ENCODE measurements at places on chromosomes 7 and 10.

DNA sequence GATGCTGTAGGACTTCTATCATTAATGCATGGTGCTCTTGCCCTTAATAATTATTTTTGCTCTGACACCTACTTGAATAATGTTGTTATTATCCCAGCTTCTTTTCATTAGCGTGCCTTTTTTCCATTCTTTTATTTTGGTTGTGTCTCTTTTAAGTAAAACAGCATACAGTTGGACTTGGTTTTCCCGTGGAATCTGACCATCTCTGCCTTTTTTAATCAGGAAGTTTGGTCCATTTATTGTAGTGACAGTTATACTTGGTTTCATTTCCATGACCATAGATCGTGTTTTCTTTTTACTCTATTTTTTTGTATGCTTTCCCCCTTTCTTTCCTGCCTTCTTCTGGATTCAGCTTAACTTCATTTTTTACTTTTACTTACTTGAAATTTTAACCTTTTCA is 4.6 kb downstream of the PAPOLB start:
- DNase-seq = no peak

DNA sequence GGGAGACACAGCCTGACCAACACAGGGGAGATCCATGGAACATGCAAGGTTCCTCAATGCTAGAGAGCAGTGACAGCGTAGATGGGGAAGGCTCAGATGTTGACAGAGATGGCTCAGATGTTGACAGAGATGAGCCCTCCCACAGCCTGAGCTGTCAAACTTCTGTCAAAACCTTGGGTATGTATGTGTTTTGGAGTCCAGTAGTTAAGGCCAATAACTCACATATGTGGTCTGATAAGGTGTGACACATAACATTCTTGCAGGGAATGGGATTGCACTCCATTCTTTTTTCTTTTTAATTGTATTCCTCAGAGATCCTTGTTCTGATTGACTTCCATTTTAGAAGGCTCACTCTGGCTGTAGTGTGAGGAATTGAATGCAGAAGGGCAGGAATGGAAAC is 136.3 kb downstream of the C1GALT1 start:
- DNase-seq = peak; percentile 29

- peak; percentile 100 for DNase-seq
These were observed 76.3 kb downstream of the CLIP2 start for GRCh38 chr7:74365322-74366022.

- peak; percentile 56 for DNase-seq
These were observed 190.4 kb downstream of the SKIDA1 start for GRCh38 chr10:21334891-21335696.

DNA sequence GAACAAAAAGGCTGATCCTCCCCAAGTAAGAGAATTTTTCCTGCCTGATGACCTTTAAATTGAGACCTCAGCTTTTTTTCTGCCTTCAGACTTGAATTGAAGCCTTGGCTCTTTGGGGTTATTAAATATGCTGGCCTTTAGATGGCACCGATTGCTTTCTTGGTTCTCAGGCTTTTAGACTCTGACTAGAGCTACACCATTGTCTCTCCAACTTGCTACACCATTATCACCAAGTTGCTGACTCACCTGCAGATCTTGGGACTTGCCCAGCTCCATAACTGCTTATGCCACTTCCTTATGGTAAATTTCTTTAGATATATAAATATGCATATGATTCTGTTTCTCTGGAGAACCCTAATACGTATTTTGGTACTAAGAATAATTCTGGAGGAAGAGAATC is 3.1 kb upstream of the ABCA13 start:
- no peak for DNase-seq

GRCh38 chr10:27558612-27559020 is 54.5 kb downstream of the RAB18 start:
- DNase-seq = peak; percentile 32

GRCh38 chr7:74494076-74494548 is 40.4 kb downstream of the GTF2IRD1 start:
- no peak for DNase-seq

DNA sequence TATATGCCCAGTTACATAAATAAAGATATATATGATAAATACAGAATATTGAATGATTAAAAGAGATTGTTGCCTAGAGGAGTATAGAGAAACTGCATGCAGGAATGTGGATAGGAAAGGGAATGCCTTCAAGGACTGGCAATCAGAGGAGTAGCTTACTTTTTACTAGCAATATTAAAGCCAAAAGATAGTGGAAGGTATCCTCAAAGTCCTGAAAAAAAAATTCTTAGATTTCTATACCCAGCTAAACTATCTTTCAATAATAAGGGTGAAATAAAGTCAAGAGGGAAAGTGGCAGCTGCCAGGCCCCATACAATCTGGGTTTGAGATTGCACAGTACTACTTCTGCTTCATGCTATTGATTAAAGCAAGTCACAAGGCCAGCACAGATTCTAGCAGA is 733.2 kb downstream of the GATA3 start:
- DNase-seq = no peak

GRCh38 chr10:63456437-63457210 is 9.2 kb downstream of the JMJD1C start:
- no peak for DNase-seq

GRCh38 chr10:49280001-49280408 is 19.0 kb upstream of the C10orf71 start:
- no peak for DNase-seq

DNA sequence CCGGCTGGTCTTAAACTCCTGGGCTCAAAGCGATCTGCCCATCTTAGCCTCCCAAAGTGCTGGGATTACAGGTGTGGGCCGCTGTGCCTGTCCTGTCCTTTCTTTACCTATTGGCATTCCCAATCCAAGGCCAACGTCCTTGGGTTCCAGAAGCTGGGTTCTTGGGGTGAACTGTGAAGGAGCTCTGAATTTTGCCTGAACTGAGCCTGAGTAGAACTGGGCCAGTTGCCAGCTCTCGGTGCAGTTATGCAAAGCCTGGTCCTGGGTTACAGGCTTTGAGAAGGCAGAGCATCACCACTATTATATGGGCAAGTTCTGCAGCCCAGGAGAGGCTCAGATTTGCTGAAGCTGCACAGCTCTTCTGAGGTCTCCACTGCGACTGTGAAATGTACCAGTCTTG is 24.6 kb upstream of the SH2D4B start:
- no peak for DNase-seq

GRCh38 chr10:30591249-30591670 is 38.3 kb downstream of the LYZL2 start:
- peak; percentile 59 for DNase-seq

DNA sequence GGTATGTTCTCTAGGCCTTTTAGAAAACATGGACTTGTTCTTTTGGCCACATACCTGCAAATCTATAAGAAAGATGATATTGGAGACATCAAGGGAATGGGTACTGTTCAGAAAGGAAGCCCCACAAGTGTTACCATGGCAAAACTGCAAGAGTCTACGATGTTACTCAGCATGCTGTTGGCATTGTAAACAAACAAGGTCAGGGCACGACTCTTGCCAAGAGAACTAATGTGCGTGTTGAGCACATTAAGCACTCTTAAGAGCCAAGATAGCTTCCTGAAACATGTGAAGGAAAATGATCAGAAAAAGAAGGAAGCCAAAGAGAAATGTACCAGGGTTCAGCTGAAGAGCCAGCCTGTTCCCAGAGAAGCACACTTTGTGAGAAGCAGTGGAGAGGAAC is 37.1 kb downstream of the SDK1 start:
- no peak for DNase-seq

DNA sequence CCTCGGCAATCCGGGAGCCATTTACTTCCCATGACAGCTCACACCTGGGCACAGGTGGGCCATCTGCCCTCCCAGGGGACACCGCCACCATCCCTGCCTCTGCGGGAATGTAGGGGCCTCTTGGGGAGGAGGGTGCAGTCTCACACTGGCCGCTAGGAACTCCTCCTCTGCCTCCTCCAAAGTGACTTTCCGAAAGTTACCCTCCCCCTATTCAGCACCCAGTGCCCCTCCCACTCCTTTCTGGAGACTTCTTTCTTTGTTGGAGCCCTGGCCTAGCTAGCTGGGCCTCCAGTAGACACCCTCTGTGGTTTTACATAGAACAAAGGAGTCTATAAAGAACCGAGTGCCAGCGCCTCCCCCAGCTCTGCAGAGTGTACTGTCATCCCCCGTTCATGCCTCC is 45.8 kb upstream of the MNX1 start:
- DNase-seq = no peak

- no peak for DNase-seq
These were observed 277.7 kb upstream of the KAT6B start for GRCh38 chr10:74548676-74549075.

- DNase-seq = no peak
These were observed 21.4 kb upstream of the UNC5B start for GRCh38 chr10:71191019-71191418.

DNA sequence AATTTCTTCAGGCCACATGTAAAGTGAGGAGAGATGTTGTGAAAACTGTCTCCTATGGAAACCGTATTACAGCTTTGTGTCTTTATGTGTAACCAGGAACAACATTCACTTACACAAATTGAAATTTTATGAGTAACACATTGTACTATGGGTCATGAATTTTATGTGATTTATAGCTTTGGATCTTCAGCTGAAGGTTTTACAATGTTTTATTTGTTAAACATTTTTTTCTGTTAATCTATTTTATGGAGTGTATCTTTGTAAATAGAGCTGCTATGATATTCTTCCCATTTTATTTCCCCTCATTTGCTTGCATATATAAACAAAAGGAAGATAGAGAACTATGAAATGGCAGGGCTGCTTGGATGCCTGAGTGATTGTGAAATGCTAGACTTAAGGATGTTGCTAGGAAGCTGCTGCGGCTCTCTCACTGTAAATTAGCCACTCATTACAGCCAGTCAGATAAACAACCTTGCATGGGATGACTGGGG is 104.5 kb upstream of the PCLO start:
- no peak for DNase-seq

DNA sequence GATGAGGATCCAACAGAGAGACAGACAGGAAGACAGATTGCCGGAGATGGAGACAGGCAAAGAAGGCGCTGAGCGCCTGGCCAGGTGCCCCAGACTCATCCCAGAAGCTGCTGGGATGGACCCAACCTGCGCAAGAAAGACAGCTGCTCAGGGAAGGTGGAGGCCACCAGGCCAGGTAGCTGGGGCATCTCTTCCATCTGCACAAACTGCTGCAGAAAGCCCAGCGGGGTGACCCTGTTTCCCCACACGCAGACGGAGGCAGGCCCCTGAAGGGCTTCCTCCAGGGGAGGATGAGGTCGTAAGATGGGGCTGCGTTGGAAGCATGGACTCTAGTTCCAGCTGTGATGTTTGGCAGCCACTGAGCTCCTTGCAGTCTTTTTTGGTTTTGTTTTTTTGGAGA is 16.5 kb upstream of the YWHAG start:
- no peak for DNase-seq

- peak; percentile 20 for DNase-seq
These were observed 34.1 kb downstream of the PNLIPRP2 start for GRCh38 chr10:116654816-116655215.

DNA sequence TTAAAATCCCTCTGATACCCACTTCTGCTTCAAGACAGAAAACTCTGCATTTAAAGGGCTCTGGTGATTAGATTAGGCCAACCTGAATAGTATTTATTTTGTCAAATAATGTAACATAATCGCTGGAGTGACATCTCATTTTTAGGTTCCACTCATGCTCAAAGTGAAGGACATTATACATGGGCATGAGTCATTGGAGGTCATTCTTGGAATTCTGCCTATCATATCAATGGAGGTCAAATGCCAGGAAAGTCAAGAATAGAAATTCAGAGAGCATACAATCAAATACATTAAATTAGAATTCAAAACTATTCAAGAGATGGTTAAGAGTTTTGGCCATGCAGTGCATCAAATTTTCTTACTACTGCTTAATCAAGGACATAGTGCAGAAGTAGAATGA is 50.8 kb upstream of the PRSS1 start:
- no peak for DNase-seq

- no peak for DNase-seq
These were observed 37.3 kb upstream of the SAMD9L start for GRCh38 chr7:93185303-93186027.

DNA sequence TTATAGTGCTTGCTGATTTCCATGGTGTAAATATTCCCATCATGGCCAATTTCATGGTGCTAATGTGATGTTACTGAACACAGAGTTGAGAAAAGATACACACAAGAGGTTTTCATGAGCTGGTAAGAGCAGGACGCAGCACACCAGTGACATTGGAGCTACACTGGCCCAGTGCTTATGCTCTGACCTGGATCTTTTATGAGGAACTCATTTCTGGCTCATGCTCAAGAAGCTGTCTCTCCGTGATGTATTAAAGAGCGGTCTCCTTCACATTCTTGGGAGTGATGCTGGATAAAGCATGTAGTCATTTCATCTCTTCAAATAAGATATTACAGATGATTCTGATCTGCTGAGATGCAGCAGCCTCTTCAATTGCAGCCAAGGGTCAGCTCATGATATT is 785.2 kb downstream of the GRID1 start:
- DNase-seq = no peak

- no peak for DNase-seq
These were observed 64.2 kb upstream of the COL1A2 start for GRCh38 chr7:94330269-94331020.

DNA sequence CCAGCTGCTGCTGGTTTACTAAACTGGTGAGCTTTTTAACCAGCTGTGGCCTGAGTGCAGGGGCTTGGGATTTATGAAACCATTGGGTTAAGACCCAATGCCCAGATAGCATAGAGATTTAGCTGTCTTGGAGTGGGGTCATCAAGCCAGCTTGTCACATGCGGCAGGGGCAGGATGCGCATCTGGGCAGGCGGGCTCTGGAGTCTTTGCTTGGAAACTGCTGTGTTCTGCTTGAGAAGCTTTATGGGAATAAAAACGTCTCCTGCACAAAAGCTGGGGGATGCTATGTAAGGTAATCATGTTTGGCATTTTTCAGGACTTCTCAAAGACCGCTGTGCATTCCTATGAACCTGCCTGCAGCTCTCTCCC is 136.3 kb downstream of the MAPK8 start:
- no peak for DNase-seq

- DNase-seq = peak; percentile 55
These were observed 70.6 kb downstream of the LHPP start for GRCh38 chr10:124532106-124532641.

- no peak for DNase-seq
These were observed 249.2 kb downstream of the PARD3 start for GRCh38 chr10:34565934-34566333.

DNA sequence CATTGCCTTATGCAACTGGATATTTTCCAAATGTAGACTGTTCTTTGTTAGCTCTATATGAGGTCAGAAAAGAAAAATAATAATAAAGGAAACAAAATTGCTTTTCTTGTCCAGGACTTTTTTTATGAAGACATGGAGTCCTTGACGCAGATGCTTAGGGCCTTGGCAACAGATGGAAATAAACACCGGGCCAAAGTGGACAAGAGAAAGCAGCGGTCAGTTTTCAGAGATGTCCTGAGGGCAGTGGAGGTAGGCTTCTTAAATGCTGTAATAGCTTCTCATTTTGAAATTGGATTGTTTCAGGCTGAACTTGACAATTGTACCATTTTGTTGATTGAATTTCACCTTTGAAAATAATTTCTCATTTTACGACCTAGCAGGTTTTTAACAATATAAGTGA is 12.9 kb upstream of the LSMEM1 start:
- DNase-seq = no peak

- no peak for DNase-seq
These were observed 389.7 kb downstream of the INHBA start for GRCh38 chr7:41313171-41313570.

Data from K562 (cell line).